ENCODE measurements at places on chromosomes 3 and 15.

DNA sequence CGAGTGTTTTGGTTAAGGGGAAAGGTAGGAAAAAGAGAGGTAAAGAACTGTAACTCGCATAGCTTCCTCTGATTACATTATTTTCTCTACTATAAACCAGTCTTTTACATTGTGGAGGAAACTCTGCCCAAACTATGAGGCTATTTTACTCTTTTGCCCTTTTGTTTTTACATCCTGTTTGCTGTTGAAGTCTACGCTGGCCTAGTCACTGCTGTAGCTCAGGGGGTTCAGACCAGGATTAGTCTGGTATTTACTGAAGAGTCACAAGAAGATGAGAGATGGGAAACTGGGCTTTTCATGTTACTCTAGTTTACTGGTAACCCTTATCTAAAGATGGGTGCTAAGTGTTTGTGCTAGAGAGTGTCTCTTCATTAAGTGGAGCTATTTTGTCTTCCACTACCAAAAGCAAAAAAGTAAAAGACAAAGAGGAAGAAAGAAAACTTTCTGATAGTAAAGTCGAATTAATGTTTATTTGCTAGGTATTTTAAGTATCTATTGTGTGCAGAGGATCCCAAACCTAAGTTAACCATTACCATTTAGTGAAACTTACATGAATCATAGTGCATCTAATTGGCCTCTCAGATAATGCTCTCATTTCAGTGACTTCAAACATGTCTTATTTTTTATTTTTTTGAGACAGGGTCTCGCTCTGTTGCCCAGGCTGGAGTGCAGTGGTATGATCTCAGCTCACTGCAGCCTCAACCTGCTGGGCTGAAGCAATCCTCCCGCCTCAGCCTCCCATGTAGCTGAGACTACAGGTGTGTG lies 10.9 kb downstream of the RARB start:
- no peak for DNase-seq

DNA sequence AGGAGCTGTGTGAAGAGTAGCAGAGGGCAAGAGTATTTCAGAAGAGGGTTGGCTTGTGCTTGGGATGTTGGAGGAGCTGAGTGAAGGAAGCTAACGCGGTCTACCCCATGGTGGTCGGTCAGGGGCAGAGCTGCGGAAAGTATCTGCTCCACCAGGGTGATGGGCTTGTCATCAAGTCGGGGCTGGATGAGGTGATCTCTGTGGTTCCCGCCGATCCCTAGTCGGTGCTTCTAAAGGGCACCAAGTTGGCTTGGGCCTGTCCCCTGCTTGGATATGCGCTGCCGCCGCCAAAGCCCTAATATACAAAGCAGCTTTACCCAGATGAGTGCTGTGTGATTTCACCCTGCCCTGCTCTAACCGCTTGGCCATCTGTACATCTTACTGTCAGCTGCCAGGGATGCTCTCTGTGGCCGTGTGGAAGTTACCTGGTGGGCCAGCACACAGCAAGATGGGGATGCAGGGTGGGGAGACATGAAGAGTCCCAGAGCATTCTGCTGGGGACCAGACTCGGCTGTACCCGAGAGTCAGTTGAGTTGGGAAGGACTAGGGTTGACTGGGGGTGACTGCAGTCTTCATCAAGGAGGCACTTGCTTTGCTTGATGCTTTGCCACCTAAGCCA lies 226.1 kb upstream of the BHLHE40 start:
- DNase-seq, result no peak

GRCh38 chr3:72255791-72256559 lies 471.0 kb upstream of the PROK2 start:
- DNase-seq, result no peak

DNA sequence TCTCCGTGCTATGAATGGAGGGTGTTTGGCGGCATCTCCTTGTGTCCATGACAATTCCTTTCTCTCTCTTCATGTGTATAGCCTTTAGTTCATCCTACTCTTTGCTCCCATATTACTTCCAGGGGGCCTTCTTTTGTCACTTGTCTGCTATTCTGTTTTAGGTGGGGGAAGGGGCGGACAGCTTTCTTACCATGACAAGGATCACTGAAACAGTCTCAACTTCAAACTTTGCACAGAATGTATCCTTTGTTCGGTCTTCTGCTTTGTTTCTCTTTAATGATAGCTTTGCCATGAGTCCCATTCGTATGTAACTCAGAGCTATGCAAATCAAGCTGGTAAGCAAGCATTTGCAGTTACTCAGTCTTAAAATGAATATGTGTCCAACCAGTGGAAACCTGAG lies 294.2 kb downstream of the TIGIT start:
- no peak for DNase-seq

- DNase-seq, result no peak
These were observed 238.7 kb downstream of the XXYLT1 start for GRCh38 chr3:195032106-195032759.

- peak; percentile 23 for DNase-seq
These were observed 668 bp downstream of the THRB start for GRCh38 chr3:24493746-24494617.

DNA sequence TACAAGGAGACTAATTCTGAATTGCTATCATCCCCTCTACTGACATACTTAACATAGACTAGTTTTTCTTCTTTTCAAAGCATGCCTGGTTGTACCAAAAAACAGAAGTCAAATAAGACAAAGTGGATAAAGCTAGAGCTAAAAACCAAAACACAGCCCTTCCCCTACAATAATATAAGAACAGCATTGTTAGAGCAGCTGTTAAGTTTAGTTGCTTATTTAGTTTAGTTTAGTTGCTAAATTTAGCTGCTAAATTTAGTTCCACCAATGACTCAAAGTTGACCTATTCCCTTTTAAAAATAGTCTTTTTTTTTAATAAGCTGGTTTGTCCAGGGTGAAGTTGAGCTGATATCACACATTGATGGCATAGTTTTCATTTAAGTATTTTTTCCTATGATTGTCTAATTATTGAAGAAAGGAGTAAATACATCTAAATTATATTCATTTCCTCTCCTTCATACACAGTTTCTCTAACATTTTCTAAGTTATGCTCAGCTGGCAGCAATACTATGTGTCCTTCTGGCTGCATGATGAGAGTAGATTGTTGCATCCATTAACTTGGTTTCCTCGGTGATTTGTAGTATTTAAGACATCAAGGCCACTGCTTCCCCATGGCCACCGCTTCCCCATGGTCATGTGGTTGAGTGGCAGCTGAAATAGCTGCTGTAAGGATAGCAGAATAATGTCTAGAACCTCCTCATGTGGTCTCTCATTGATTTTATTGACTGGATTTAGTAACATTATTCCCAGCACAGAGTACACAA lies 718.6 kb upstream of the NECTIN3 start:
- DNase-seq, result no peak

DNA sequence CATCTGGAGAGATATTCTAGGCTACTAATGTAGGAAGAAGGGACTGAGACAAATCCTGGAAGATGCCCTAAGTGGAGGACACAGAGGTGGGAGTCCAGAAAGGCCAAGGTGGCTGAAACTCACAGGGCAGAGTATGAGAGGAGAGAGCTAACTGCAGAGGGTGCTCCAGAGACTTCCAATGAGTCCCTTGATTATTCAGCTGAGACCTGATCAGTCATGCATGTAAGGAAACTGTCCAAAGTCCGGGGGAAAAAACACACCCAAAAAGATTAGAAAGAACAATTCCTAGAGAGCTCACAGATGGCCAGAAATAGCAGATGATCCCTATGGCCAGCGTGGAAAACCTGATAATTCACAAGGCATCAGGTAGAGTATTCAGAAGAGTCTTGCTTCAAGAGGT lies 18.7 kb upstream of the FOXP1 start:
- no peak for DNase-seq

DNA sequence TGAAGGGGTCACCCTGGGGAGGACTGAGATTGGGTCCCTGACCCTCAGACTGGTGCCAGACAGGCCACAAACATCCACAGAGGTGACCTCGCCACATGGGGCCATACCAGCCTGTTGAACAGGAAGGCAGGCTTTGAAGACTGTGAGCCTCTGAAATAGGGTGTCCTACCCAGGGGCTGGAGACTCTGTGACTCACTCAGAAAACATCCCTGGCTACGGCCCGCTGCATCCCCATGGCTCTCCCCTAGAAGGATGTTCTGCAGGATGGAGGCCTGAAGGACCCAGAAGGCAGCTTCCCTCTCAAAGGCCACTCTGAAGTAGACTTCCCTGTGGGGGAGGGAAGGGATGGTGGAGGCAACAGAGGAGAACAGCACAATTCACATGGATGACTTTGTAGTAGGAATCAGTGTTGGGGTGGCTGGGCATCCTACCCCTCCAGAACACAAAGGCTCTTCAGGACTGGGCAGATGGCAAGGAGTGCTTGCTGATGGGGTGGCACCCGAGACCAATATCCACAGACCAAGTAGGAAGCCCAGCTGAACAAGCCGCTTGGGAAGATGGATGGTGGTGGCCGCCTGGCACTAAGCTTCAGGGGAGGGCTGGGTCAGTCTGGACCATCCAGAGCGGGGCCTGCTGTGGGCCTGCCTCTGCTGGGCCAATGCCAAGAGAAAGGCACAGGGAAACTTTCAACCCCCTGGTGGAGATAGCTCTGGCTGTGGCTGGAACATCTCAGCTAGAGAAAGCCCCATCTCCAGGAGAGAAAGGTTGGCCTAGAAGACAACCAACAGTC lies 37.6 kb upstream of the DUSP7 start:
- DNase-seq, result no peak

- no peak for DNase-seq
These were observed 646.5 kb downstream of the MCTP2 start for GRCh38 chr15:94877833-94878232.

GRCh38 chr3:83500422-83500821 lies 1458.4 kb upstream of the CADM2 start:
- no peak for DNase-seq

DNA sequence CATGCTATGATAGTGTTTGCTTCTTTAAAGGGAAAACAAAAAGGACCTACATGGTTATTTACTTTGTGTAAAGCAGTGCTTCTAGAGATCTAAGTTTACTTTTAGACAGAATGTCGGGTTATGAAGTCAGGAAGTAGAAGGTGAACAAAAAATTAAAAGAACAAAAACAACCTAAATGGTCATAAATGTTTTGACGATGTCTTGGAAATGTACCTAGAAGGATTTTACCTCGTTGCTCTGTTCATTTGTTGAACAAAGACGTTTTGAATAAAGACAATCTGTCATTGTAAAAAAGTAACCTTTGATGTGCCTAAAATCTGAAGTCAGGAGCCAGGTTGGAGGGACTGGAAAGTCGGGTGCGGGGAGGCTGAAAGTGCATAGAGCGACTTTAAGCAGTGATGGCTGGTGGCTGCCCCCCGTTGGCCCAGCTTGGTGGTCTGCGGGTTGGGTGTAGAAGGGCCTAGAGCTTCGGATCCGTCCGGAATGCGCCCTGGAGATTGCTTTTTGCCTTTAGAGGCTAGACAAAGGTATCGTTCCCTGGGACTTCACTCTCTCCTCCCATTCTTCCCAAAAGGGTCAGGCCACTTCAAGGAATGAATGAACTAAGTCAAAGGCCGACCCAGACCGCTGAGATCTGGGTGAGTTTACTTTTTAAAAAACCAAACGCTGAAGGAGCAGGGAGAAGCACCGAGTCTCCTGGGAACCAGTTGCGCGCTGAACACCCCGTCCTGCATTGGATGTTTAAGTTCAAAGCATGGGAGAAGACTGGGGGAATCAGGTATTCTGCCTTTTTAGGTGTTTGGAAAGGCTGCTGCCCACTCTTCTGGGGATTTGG lies 2.1 kb downstream of the SOX14 start:
- DNase-seq, result no peak

DNA sequence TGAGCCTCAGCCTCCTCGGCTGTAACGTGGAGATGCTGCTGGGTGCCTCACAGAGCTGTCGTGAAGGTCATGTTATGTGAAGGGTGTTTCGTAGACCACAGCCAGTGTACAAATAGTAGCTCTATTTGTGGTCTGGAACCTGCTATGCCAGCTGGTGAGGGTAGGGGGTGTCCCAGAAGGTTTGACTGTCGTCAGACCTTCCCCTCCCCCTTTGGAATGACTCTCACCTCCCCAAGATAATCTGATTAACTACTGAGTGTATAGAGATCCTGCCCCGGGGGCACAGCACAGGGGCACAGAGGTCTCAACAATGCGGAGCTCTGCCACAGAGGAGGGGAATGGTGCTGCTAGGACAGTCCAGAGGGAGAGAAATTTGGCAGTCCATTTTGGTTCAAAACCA lies 20.5 kb downstream of the FGD5 start:
- no peak for DNase-seq

DNA sequence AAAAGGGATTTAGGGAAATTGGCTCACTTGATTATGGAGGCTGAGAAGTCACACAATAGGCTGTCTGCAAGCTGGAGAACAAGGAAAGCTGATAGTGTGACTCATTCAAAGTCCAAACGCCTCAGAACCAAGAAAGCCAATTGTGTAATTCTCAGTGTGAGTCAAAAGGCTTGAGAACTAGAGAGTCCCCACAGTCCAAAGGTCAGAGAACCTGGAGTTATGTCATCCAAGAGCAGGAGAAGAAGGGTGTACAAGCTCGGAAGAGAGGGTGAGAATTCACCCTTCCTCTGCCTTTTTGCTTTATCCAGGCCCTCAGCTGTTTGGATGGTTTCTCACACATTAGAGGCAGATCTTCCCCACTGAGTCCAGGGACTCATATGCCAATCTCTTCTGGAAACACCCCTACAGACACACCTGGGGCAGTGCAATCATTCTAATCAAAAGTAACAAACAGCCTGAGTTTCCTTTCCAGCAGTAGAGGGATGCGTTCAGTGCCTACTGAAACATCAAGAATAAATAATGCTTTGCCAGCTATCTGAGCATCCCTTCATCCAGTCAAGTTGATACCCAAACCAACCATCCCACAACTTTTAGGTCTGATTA lies 271.5 kb downstream of the SATB1 start:
- no peak for DNase-seq

DNA sequence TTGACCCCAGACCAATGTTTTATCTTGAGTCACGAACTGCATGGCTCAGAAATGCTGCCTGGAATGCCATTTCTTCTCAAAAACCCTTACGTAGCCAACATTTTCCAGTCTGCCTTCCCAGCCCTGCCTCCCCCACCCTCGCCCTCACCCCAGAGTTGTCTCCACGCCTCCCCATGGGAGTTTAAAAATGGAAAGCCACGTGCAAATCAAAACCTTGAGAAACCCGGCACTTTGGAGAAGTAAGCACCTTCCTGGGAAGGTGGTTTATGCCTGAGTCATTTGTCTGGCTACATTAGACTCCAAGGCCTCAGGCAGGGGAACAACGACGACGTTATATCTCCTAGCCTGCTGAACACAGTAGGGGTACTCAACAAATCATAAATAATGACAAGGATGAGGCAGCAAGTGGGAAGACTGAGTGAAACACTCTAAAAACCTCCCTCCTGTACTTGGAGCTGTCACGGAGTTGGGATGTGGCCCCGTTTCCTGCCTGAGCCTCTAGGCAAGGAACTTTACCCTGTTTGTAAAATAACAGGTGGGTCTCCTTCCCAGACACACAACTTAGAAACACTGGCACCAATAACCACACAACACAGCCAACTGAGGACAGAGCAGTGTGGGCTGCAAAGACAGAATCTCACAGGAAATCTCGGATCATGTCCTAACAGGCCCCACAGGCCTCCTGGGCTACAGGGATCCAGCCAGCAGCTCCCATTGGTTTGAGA lies 179.1 kb downstream of the NTRK3 start:
- DNase-seq, result no peak

- peak; percentile 94 for DNase-seq
These were observed 30.5 kb upstream of the SRP14 start for GRCh38 chr15:40069178-40070165.
